ENCODE measurements at places on chromosomes 3 and 15. TPM values are rescaled to one million over a fixed set of nuclear protein-coding genes. Genes with fewer than 3 reads are reported as not detected.

GRCh38 chr3:182618981-182619591 lies 174.2 kb upstream of the ATP11B start:
- no peak overlapping the region for H3K27ac ChIP-seq
- no peak overlapping the region for H3K4me3 ChIP-seq
- no peaks in the 10 kb centered on the region for H3K4me1 ChIP-seq
- no peaks in the 10 kb centered on the region for H3K27me3 ChIP-seq

GRCh38 chr15:60758961-60759729 lies 280.2 kb upstream of the ICE2 start:
- H3K4me3 ChIP-seq, result no peak overlapping the region
- H3K4me1 ChIP-seq, result peaks cover 30% of the 10 kb centered on the region
- no peaks in the 10 kb centered on the region for H3K27me3 ChIP-seq
- no peak for DNase-seq
- H3K36me3 ChIP-seq, result no peaks in the 10 kb centered on the region

DNA sequence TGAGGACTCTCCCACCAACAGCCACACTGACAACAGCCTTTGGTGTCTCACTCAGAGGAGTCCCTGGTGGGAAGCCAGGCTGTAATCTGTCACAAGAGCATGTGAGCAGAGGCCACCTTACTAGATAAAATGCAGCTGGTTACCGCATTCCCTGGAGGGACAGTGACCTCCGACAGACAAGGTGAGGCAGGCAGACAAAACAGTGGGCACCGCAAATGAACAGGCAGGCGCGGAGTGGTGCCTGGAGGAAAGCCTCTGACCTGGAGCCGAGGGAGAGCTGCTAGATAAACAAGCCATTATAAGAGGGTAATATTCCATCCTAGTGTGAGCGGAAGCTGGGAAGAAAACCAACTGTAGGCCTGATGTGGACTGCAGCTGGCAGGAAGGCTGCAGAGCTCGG lies 736.4 kb downstream of the FHIT start:
- no peak overlapping the region for H3K4me3 ChIP-seq
- H3K4me1 ChIP-seq, result no peaks in the 10 kb centered on the region
- H3K36me3 ChIP-seq, result no peaks in the 10 kb centered on the region
- H3K27ac ChIP-seq, result no peak overlapping the region
- H3K27me3 ChIP-seq, result no peaks in the 10 kb centered on the region

DNA sequence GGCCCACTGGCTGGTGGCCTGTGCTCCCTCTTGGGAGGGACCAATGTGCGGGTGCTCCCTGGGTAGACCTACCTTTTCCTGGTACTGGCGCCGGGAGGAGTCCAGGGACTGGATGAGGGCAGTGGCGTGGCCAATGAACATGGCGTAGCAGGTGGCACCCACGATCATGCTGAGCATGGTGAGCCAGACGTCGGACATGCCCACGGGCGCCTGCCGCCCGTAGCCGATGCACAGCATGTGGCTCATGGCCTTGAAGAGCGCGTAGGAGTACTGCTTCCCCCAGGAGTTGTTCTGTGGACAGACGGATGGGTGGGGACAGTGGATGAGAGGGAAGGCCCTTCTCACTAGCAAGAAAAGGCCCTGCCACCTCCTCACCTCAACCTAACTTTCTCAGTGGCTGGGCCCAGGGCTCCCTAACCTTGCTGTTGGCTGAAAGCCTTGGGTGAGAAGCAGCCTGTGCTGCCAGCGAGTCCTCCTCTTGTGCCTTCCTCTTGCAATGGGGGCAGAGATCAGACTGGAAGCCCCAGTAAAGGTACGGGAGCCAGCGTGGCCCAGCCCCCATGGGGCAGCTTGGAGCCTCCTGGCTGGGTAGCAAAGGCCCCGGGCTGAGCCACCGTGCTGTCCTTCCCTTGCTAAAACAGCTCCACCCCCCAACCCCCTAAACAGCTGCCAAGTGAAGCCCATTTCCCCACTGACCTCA lies 39.1 kb downstream of the HCN4 start:
- no peak for DNase-seq
- H3K4me3 ChIP-seq, result no peak overlapping the region
- H3K36me3 ChIP-seq, result no peaks in the 10 kb centered on the region
- H3K27ac ChIP-seq, result no peak overlapping the region

DNA sequence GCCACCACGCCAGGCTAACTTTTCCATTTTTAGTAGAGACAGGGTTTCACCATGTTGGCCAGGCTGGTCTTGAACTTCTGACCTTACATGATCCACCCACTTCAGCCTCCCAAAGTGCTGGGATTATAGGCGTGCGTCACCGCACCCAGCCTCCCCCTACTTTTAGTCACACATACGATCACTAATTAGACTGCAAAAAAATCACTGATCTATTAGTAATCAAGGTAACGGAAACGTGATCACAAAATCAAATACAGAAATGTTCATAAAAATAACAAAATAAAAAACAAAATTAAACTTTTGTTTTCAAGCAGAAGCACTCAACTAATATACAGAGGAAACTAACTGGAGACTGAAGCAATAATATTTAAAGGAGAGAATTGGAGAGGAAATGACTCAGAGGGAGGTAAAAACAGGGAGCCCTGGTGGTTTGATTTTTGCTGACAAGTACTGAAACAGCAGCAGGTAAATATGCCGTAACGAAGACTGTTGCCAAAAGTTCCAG lies 4.6 kb downstream of the WDR53 start:
- peak overlapping the region; percentile 90 for H3K27ac ChIP-seq
- peak; percentile 61 for DNase-seq
- H3K36me3 ChIP-seq, result peaks cover 28% of the 10 kb centered on the region

DNA sequence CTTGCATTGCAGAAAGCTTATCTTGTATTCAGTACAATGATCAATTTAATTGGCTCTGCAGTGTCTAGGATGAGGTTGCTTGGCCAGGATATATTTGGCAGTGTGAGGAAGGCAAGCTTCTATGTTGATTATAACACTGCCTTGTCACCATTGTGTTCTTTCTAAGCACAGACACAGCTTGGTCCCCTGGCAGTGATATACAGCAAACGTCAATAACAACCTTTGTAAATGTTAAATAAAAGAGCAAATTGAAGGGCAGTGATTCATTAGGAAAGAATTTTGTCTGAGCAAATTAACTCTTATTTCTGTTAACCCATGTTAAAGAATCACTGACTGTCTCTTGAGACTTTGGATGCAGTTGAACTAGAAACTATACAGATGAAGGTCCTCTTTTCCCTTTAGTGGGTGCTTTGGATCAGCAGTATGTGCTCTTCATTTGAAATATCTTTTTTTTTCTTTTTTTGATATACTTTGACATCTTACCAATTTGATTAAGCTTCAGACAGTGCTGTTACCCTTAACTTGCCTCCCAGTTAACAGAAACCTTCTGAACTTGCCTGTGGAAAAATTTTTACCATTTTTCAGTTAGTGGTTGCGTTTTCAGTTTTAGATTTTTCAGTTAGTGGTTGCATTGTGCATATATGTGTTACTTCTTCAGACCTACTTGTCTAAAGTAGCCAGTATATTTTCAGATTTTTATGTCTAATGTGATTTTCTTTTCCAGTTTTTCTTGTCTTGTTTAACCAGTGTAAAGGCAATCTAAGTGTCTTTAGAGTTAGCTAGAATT lies 199.8 kb downstream of the TCF12 start:
- peaks cover 9% of the 10 kb centered on the region for H3K4me1 ChIP-seq
- H3K36me3 ChIP-seq, result peaks cover 7% of the 10 kb centered on the region
- H3K27ac ChIP-seq, result no peak overlapping the region
- H3K4me3 ChIP-seq, result no peak overlapping the region
- no peaks in the 10 kb centered on the region for H3K27me3 ChIP-seq
- no peak for DNase-seq

DNA sequence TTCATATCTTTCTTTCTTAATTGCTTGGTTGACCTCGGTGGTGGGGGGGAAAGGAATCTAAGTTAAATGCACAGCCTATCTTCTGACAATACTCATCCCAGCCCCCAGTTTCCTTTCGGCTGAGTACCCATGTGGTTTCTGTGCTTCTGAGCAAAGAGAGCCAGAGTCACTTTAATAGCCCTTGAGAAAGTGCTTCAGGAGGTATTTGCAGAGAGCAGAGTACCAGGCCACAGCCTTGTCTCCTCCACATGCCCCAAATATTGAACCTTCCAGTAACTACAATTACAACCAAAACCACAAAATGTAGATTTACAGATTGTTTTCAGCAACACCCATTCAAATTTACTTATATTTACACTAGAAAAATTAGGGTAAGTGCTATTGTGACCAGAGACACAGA lies 647.4 kb downstream of the NR2F2 start:
- H3K4me3 ChIP-seq, result no peak overlapping the region
- DNase-seq, result no peak

Gene EOMES
- total RNA-seq, result 1.5 TPM

Gene GUCA1C
- total RNA-seq, result not detected

Gene RASGRP1
- 167 TPM for total RNA-seq

Gene PDZRN3
- total RNA-seq, result not detected
